ENCODE measurements at places on chromosomes 6 and 20.

- no peak for DNase-seq
Measured at GRCh38 chr6:140844167-140844566, 1288.6 kb upstream of the GJE1 start.

- no peak for DNase-seq
Measured at GRCh38 chr6:165574220-165575157, 88.6 kb downstream of the PDE10A start.

- no peak for DNase-seq
Measured at GRCh38 chr6:7781240-7781639, 55.3 kb downstream of the BMP6 start.

- no peak for DNase-seq
Measured at GRCh38 chr6:42756722-42757121, 10.8 kb upstream of the TBCC start.

DNA sequence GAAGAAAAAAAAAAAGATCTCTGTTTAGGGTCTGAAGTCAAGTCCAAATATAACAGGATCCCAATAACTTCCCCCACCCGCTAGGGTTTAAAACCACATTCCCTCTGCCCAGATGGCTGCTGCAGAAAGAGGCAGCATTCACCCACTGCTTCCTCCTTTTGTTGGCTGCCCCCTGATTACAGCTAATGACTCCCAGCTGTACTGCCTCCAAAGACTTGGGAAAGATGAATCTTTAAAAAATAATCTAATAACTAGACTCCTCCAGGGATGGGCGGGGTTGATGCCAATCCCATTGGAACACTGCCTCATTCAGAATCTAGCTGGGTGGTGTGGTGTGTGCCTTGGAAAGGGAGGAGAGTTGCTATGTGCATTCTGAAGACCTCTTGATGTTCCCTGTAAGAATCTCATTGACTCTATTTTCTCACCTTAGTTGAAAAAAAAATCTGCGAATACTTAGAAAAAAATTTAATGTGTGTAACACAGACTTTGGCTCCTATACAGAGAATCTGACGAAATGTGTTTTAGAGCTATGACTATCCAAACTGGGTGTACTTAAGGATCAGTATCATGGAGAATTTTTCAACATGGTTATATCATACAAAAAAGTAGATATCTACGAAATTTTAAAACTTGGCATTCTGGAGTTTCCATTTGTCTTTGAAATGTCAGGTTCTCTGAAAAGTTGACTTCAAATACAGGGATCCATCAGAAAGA is 174.0 kb downstream of the RNF144B start:
- DNase-seq = no peak

GRCh38 chr6:12848964-12849808 is 132.6 kb downstream of the PHACTR1 start:
- no peak for DNase-seq

GRCh38 chr6:1279065-1279464 is 32.8 kb upstream of the FOXQ1 start:
- DNase-seq = no peak

GRCh38 chr20:46361381-46361780 is 45.0 kb downstream of the ELMO2 start:
- DNase-seq = no peak

DNA sequence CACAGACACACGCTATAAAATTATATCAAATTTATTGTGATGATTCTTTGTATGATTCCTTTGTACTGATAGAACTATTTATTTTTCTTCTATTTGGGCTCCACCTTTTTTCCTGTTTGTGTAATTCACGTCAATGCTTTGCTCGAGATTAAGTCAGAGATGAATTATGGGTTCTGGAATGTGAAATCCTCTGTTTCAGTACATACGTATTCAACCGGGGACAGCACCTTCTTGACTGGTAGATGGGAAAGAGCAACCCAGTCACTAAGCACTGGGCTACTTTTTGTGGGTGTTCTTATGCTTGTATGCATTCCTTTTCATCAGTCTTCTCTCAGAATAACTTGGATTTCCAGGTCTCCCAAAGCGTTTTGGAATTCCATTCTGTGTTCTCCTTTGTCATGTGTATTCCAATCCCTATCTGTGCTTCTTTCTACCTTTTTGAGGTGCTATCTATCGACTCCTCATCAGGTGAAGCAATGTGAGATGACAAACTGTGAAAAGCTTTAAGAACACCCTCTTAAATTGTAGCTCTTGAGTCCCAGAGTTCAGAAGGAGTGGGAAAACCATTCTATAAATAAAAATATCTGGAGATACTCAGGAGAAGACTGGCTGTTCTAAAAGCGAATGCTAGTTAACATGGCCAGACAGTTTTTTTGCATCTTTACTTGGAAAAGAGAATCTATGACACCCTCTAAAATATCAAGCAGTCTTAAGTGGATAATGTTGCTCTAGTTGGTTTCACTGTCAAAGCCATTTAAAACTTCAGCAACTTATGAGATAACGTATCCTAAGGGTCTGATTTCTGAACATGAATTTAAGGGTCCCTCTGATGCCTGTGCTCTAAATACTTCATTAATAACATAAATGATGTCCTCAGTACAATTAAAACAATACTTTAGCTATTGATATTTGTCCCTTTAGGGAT is 197.7 kb upstream of the PREP start:
- no peak for DNase-seq

GRCh38 chr6:27161946-27162603 is 85.4 kb upstream of the PRSS16 start:
- peak; percentile 63 for DNase-seq

DNA sequence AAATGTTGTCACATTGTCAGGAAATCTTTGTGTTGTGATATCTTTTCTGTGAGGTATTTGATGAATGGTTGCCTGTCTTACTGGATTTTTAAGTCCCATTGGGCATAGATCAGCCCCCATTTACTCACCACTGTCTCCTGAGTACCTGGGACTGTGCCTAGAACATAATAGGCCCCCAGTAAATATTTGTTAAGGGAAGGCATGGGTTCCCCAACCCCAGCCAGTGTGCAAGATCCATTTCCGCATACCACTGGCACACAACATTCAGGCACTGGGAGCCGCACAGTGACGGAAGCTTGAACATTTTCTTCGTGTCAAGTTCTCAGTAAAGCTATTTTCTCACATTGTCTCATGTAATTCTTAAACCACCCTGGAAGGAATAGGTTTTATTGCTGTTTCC is 72.2 kb downstream of the UNC5CL start:
- no peak for DNase-seq

DNA sequence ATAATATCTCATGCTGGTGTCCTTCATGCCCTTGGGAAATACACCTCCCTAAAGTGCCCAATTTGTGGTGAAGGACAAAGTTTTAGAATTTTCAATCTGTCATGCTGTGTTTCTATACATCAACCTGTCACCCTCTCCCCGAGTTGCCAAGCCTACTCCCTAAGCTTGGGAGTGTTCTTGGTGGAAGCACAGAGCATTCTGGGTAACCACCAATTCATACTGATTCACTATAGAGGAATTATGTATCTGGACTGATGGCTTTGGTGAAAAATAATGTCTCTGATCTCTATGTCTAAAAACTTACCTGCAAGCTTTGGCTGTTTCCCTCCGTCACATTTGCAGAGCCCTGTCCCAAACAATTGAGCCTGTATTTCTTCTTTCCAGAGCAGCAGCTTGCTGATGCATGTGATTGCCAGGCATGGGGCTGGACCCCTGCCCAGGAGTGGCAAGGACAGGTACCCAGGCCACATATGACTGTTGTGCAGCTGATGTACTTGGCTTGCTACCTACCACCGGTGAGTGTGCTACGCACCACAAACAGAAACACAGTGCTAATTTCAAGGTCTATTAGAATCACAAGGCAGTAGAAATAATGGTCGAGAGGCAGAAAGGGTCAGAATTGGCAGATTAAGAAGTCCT is 202.8 kb upstream of the CITED2 start:
- no peak for DNase-seq

- DNase-seq = no peak
Measured at GRCh38 chr6:144179828-144180227, 29.5 kb downstream of the STX11 start.

GRCh38 chr6:75205776-75206575 is at the start of gene COL12A1:
Gene COL12A1 (minus strand): TSS chr6:75206053. CDS start chr6:75202792, 3,261 bp downstream.
- no peak for DNase-seq

- DNase-seq = no peak
Measured at GRCh38 chr6:161394437-161394836, 120.6 kb upstream of the AGPAT4 start.

DNA sequence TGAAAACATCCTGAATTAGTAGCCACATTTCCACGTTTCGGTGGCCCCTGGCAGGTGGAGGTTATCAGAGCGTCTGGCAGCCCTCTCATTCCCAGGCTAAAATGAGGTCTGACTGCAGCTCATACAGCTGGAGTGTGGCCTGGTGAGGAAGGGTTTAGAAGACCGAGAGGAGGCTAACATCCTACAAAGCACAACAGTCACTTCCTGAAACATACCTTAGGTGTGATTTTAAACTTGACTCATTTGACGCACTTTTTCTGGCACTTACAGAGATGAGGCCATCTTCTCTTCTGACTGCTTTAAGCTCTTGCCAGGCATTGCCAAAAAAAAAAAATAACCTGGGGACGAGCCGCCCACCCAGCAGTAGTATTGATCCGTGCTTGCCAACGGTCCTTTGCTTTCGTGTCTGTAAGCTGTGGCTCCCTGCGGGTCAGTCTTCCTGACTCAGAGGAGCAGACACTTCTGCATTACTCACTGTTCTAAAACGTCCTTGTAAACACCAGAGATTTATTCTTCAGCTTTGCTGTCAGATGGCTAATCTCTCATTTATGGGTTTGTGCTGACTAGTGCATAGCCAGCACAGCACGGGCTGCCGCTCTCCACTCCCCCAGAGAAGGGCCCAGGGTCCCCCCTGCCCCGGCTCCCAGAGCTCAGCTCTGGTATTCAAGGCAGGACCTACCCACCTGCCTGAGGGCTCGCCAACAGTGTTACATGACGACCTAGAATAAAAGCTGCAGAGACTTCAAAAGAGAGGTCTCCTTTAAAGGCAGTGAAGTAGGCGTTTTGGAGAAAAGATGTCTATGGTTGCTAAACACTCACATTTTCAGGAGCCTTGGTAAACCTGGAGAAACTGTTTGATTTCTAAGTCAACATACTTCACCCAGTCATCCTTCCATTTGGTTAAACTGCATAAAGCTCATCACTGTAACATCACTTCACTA is 78.5 kb upstream of the FRMD1 start:
- no peak for DNase-seq

DNA sequence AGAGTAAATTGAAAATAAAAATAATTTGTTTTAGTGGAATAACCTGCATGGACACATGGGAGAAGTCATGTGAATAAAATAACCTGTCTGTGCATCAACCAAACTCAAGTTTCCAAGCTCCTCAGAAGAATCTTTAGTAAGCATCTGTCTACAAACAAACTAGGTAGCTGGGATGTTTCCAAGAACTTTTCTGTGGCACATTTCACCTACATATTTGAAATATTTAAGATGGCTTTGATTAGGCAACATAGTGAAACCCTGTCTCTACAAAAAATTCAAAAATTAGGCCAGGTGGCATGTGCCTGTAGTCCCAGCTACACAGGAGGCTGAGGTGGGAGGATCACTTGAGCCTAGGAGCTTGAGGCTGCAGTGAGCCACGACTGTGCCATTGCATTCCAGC is 168.2 kb downstream of the DST start:
- DNase-seq = no peak

DNA sequence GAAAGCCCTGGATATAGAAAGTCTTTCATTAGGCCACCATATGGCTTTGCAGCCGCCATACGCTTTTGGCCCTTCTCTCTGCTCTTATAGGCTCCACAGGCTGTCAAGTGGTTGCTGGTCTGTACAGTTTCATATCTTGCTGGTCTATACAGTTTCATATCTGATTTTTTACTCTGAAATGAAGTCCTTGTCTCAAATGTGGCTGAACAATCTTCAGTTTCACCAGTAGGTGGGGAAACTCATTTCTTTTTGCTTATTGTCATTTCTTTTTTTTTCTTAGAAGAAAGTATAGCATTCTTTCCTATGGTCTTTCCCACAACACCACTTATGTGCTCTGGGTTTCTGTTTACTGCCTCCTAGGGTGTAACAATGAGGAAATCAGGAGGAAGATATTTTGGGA is 771.4 kb upstream of the MMS22L start:
- peak; percentile 14 for DNase-seq

DNA sequence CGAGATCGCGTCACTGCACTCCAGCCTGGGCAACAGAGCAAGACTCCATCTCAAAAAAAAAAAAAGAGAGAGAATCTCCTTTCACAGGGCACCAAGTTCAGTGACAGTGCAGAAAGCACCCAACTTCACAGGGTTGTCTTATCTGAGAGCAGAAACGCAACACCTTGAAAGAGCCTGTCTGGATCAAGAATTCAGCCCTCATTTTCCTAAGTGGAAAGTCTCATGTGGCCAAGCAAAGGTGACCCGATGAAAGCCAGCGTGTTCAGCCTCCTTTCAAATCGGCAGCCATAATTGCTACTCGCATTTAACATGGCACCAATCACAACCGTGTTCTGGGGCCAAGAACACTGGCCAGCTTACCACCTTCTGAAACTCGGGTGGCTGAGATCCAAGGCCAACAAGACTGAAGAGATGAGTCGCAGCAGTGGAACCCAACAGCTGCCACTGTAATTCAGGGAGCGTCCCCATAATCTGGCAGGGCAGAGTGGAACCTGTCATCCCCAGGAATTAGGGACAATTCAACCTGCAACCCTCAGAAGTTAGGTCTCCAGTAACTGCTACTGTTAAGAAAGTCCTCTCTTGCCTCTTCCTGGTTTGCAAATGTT is 536.7 kb upstream of the JARID2 start:
- DNase-seq = no peak

GRCh38 chr6:159119791-159120190 is 49.4 kb upstream of the FNDC1 start:
- DNase-seq = no peak

DNA sequence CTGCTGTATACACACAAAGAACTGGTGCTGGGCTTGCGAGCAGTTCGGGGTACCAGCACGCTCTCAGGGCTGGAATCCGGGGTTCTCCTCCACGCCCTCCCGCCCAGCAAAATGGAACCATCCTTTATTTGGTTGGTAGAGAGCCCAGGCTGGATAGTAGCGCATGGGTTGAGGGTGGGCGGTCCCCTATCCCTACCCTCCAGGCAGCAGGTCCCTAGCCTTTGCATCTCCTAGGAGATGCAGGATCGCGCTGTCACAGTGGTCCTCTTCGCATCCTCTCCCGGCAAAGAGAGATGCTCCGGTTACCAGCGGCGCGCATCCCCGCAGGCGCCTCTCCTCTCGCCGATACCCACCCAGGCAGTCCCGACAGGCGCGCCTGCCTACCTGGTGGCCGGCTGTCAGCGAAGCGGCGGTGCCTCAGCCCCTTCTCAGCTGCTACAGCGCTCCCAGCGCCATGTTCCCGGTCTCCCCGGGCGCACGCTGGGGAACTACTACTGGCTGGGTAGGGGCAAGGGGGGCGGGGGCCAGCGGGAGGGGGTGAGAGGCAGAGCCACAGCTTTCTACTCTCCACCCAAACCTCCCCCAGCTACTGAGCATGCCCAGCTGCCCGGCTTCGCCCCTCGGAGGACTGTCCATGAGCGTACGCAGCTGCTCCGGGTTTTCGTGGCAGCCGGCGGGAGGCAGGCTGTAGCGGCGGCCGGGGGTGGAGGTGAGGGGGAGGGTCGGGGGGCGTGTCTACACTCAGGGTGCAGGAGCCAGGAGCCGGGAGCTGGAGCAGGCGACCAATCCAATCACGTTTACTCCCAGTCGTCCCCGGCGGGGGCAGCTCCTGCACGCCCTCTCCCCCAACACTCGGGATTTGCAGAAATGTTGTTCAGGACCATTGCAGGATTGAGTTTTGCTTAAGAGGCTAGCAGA is at the start of gene PAK5:
TSS of gene PAK5 (minus strand) at position 699 of the 918 bp plus-strand sequence. CDS start 194,748 bp downstream, outside the sequence.
- DNase-seq = peak; percentile 94

Measured in NCI-H526 (cell line).